Germinal center (tissue), 1 donor: ENCODE measurements at places on chromosomes 1 and 21.
A peak's percentile ranks its signal among the peaks of the same experiment; 100 is the strongest.

DNA sequence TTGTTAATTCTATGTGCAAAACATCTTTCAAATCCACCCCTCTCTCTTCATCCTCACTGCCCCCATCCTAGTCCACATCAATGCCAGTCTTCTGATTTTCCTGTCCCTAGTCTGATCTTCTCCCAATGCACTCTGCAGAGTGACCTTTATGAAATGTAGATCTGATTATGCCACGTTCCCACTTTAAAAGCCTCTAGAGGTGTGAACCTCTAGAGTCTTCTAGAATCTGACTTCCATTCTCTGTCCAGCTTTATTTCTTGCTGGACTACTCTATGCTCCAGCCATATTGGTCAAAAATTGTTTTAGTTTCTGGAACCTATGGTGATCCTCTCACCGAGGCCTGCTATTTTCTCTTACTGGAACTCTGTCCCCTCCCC lies 32.5 kb downstream of the ZNF648 start:
- DNase-seq = no peak

- peak; percentile 56 for DNase-seq
These were observed 407 bp downstream of the CAMSAP2 start for GRCh38 chr1:200738949-200739651.

GRCh38 chr1:200741551-200742207 lies 3.0 kb downstream of the CAMSAP2 start:
- DNase-seq = no peak

GRCh38 chr1:94579876-94580294 lies 38.3 kb upstream of the F3 start:
- no peak for DNase-seq

GRCh38 chr1:118589238-118589846 lies 398.8 kb downstream of the TBX15 start:
- DNase-seq = no peak

DNA sequence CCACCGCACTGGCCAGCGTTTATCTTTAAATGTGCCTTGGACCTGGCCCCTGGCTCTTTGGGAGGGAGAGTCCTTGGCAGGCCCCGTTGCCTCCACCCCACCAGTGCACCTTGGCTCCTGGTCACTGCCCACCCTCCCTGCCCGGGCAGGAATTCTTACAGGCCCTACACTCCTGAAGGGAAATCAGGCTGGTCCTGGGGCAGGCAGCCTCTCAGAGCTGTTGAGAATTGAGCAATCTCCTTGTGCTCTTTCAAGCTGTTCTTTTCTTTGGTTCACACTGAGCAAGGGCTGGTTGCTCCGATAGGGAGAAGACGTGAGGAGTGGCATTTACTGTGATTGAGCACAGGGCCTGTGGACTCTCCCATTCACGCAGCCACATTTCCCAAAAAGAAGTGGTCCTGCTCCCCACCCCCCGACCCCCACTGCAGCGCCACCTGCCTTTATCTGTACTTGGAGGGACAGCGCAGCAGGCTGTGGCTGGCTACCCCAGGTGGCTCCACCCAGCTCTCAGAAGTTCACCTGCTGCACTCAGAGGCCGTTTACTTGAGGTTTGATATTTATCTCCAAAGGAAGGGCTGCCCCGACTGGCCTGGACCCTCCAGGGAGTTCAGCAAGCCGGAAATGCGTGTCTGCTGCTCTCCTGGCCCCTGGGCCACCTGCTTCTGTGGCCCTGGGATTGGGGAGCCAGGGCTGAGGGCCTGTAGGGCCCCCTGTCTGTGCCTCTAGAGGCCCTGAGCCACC lies 47.8 kb downstream of the SKI start:
- DNase-seq = no peak

- DNase-seq = no peak
These were observed 608 bp downstream of the PEF1 start for GRCh38 chr1:31643976-31644559.

GRCh38 chr1:245807954-245808719 lies 653.4 kb downstream of the KIF26B start:
- DNase-seq = peak; percentile 77

- DNase-seq = peak; percentile 82
These were observed 3.2 kb downstream of the ATP8B2 start for GRCh38 chr1:154328318-154329151.

DNA sequence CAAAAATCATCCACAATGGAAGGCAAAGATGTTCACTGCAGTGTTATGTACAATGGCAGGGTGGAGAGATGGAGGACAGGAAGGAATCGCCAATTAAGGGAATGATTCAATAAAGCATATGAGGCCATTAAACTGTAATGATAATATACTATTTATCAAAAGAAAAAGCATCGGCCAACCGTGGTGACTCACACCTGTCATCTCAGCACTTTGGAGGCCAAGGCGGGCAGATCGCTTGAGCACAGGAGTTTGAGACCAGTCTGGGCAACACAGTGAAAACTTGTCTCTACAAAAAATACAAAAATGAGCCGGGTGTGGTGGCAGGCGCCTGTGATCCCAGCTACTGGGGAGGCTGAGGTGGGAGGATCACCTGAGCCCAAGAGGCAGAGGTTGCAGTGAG lies 89.1 kb downstream of the SSBP3 start:
- DNase-seq = no peak

- DNase-seq = no peak
These were observed 10.0 kb downstream of the MKNK1 start for GRCh38 chr1:46594063-46594462.

DNA sequence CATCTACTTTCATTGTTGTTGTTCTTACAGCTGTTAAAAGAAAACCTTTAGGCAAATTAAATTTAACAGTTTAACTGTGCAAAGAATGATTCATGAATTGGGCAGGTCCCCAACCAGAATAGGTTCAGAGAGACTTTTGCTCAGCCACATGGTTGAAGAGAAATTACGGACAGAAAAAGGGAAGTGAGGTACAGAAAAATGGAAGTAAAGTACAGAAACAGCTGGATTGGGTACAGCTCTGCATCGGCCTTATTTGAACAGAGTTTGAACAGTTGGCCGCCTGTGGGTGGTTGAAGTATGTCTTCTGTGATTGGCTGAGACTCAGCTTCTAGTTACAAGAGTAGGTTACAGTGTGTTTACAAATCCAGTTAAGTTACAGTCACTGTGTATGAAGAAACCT lies 210.1 kb downstream of the FGGY start:
- peak; percentile 36 for DNase-seq

DNA sequence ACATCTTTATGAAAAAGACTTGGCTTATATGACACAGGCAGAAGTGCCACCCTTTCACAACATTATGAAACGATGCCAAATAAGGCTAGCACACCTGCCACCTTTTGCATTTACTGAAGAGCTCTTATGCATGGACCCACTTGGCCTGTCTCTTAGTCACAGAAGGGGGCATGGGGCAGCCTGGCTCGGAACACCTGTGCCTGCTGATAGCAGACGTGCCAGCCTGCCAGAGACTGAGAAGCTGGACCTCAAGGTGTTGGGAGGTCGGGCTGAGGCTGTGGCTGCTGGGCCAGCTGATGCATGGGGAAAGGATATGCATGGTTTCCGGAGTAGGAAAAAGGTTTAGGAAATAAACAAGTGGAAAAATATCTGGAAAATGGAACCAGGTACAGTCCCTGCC lies 21.5 kb downstream of the RCAN1 start:
- DNase-seq = no peak

- no peak for DNase-seq
These were observed 122.8 kb downstream of the CRB1 start for GRCh38 chr1:197390856-197391255.

- no peak for DNase-seq
These were observed 137.8 kb upstream of the KRTAP19-8 start for GRCh38 chr21:31176080-31176551.

GRCh38 chr1:55059302-55060132 lies 20.2 kb downstream of the PCSK9 start:
- no peak for DNase-seq

- DNase-seq = no peak
These were observed 5.2 kb downstream of the TNFSF4 start for GRCh38 chr1:173201969-173202368.

DNA sequence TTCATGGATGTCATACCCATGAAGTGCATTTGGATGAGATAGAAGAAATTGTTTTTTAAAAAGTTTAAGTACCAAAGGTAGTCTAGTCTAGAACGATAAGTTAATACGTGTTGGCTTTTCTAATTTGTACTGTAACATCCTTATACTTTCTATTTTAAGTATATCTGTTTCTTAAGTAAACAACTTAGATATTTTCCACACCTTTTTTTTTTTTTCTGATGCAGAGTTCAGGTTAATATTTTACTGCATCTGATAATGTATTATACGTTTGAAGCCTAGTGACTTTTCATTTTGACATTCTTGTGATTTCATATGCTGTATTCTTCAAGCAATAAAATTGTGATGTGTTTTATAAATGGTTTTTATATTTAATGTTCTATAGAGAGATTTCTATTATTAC lies 16.5 kb downstream of the DR1 start:
- DNase-seq = no peak

DNA sequence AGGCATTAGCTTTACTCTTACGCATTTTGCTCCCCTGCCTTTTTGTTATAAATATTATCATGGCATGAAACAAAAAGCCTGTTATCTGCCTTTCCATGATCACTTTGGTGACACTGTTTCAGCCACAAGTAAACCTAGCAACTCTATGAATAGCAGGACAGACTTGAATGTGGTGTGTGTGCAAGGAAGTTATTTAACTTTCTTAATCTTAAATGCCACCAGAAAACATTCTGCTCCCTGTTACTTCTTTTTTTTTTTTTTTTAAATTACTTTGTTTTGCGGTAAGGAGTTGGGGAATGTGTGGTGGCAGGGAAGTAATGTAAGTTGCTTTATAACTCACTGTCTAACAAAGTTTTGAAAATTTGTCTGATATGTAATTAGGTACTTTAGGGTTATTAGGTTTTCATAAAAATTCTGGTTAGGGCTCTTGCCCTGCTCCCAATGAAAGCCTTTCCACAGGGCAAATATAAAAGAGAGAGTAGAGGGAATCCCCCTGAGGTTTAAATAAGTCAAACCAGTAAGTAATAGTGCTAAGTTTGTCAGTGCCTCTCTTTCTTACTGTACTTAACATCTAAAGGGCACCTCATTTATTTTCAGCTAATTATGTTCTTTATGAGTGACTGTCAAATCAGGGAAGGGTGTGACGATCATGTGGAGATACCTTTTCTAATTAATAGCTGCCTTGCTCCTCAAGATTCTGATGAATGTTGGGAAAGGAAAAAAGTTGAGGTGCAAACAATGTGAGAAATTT lies 39.5 kb downstream of the RASAL2 start:
- no peak for DNase-seq

DNA sequence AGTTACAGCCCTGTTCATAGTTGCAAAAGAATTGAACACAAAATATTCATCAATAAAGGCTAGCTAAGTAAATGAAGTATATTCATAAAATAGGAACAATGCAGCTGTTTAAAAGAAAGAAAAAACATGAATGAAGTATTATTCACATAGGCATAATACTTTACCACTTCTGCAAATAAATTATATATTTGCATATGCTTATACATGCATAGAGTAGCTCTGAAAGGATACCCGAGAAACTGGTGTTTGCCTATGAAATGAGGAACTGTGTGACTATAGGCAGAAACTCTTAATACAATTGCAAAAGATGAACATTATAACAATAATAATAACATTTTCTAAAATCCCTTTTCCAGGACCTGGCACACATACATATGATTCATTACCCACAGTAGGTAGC lies 385.9 kb downstream of the DSCAM start:
- no peak for DNase-seq

DNA sequence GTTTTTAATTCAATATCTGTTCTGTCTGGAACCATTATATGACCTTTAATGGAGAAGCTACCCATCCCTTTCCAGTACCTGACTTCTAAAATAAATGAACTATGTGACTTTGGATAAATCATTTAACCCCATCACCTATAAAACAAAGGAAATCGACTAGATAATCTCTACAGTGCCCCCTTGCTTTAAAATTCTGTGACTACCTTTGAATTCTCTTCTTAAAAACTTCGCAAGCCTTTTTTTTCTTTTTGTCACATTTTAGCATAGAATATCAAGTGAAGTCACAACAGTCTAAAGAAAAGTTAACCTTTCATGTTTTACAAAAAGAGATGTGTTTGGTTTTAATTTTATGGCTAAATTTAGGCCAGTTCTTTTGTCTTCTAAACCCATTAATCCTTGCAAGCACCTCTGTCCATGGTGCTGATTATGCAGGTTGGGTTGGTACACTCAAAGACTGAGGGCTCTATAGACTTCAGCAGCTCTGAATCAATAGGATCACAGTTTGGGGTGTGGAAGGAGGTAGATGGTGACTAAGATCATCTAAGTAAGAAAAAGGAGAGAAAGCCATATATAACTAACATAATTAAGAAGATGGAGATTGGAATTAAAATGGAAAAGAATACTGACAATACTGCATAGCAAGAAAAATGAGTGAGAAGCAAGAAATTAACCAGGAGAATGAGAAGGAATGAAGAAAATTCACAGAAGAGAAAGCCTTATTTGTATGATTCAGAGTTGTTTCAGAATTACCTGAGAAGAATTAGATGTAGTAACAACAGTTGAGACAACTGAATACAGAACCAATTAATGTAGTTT lies 59.2 kb downstream of the TBX15 start:
- no peak for DNase-seq

DNA sequence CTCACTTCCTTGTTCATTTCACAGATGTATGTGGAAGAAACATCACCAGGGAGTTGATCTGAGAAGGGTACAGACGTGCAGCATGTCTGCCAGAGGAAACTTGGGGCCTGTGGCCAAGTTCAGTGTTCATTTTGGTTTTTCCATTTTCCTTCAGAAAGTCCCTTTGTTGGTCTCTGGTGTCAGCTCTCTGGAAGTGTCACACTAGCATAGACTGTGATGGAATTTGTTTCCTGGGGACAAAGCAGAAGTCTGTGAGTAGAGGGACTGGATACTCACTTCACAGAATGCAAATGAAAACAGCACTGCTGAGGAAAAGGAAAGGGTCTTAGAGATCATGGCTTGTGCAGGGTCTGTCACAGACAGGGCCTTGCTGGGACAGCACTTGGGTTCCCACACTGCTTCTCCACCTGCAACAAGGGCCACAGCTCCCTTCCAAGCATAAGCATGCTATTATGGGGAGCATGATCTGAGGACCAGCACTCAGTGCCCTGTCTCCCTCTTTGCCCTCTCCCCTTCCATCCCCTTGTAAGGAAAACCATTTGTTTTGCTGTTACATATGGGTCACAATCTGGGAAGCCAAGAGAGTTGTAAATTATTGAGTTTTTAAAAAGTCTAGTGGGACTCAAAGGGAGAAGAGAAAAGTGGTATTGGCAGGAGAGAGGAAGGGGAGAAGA lies 31.4 kb upstream of the CD84 start:
- no peak for DNase-seq

DNA sequence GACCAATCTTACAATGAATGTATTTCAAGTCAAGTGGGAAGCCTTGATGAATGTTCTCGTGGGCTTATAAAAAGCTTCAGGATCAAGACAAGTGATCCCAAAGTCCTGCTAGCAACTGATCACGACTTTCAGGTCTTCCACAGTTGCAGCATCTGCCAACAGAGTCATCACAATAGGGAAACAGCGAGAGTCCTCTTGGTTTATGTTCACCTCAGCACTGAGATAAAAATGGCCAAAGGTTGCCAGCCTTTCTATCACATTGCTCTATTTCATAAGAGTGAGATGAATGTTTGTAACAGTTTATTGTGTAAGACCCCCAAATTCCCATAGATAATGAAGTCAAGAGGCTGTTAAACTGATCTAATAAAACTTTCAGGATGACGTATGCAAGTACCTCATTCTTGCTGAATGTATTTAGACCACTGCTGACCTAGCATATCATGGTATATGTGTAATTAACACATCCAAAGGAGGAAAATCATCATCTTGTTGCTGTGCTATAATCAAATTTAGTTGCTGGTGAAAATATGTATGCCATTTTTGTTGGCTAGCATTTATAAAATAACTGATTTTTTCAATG lies 150.6 kb downstream of the TGFBR3 start:
- no peak for DNase-seq
